ENCODE measurements at places on chromosomes 5 and 9.

GRCh38 chr5:170571875-170572852, 68.3 kb downstream of the KCNIP1 start:
- no peak for DNase-seq

DNA sequence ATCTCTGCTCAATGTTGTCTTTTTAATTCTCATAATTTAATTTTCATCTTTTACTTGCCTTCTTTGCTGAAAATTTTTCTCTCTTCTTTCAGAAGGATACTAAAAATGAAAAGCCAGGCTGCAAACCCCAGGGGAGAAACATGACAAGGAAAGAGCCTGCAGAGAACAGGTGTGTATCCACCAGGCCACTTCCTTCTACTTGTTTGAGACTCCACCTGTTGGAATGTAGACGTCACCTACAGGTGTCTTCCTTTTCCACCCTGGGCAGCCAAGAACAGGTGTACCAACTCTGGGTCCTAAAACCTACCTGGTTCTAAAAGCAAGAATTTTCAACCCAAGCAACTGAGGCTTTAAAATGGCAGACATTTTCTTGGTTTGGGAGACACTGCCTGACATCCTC, 166.8 kb downstream of the ATP10B start:
- DNase-seq: no peak

GRCh38 chr5:149389552-149390495, 10.7 kb upstream of the IL17B start:
- no peak for DNase-seq

DNA sequence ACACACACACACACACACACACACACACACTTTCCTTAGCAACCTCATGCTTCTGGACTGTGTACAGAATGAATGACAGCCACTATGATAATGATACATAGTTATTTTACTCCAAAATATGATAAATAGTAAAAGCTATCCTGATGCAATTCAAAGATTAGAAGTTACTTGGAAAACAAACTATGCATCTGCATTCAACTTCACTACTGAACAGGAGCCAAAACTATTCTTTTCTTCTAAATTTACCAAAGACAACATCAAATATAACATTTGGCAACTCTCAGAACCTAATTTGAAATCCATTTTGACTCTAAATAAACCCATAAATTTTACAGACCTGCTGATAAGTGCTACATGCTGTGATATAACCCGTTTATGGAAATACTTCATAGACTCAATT, 33.3 kb downstream of the GLIS3 start:
- DNase-seq: no peak

GRCh38 chr9:8429768-8430167, 630.2 kb upstream of the DMAC1 start:
- no peak for DNase-seq

DNA sequence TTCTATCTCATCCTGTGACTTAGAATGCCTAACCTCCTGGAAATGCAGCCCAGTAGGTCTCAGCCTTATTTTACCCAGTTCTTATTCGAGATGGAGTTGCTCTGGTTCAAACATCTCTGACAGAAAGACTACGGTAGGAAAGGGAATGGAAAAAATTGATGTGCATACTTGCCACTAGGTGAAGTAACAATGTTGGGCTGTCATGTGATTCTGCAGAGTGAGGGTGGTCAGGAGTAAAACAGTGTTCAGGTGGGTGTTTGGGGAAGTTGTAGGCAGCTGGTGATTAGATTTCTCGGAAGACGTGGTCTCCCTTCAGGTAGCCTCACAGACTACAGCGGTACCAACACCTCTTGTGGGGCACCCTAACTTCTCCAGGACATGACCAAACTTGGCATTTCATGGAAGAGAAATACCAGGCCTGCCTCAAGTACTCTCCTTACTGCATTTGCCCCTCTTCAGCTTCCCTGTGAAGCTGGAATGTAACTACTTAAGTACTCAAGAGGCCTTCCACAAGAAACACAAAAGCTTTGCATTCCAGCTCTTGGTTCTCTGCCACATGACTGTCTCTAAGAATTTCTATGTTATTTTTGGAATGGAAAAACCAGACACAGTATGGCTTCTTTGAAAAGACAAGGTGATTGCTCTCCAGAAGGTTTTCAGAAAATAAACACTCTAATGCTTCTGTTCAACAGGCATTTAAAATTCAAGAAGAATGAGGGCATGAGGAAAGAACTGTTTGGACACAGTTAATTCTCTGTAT, 17.4 kb upstream of the ENTREP1 start:
- DNase-seq: peak; percentile 71

DNA sequence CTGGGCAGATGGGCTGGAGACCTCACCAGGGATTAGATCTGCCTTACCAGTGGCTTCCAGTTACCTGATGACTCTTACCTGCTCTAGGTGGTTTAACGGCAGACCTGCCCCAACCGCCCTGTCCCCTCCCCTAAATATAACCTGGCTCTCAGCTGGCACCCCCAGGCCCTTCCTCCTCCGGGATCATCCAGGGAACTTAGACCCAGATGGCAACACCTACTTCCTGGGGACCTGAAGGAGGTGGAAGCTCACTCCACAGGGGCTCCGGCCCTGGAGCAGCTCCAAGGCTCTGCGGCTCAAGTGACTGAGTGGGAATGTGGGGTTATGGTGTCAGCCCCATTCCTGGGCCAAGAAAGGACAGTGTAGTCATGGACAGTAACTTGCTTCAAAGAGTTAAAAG, 130.4 kb downstream of the OLFM1 start:
- no peak for DNase-seq

- DNase-seq: peak; percentile 69
Observed at GRCh38 chr5:170393235-170393634, 4.1 kb upstream of the KCNMB1 start.
